Testis (tissue), 5 donors: ENCODE measurements at places on chromosomes 2 and 18. TPM values are rescaled to one million over a fixed set of nuclear protein-coding genes. Genes with fewer than 3 reads are reported as not detected.

Gene B3GNT2
- polyA plus RNA-seq: 19.7 TPM

Gene PAIP2B
- polyA plus RNA-seq: 4.5 TPM

Gene FAM228A
- polyA plus RNA-seq: 72.4 TPM

Gene CCDC74B
- polyA plus RNA-seq: 140 TPM

Gene SLC16A14
- 2.0 TPM for polyA plus RNA-seq

Gene KCNG3
- polyA plus RNA-seq: 1.2 TPM

Gene MRPL44
- 37.4 TPM for polyA plus RNA-seq

Gene PLGLB1
- 1.1 TPM for polyA plus RNA-seq

Gene MC5R
- polyA plus RNA-seq: not detected

Gene MTA3
- 77.0 TPM for polyA plus RNA-seq

Gene AGFG1
- polyA plus RNA-seq: 192 TPM

Gene MOGAT1
- not detected for polyA plus RNA-seq

Gene DNER
- 2.9 TPM for polyA plus RNA-seq

Gene SATB2
- 5.1 TPM for polyA plus RNA-seq

Gene CPLX4
- polyA plus RNA-seq: 0.26 TPM

Gene POTEE
- 6.5 TPM for polyA plus RNA-seq

Gene NTSR2
- not detected for polyA plus RNA-seq

Gene ICA1L
- polyA plus RNA-seq: 18.9 TPM

Gene IL37
- not detected for polyA plus RNA-seq

Gene KCNJ3
- 0.30 TPM for polyA plus RNA-seq

Gene ATOH8
- 13.5 TPM for polyA plus RNA-seq

Gene OTX1
- 0.36 TPM for polyA plus RNA-seq

Gene SFTPB
- 0.36 TPM for polyA plus RNA-seq

Gene ST6GAL2
- 14.3 TPM for polyA plus RNA-seq

Gene FHOD3
- polyA plus RNA-seq: 6.5 TPM

Gene SPHKAP
- polyA plus RNA-seq: 0.22 TPM

Gene ZSWIM2
- polyA plus RNA-seq: 11.2 TPM

Gene CACNB4
- polyA plus RNA-seq: 7.8 TPM

Gene IL1RL1
- polyA plus RNA-seq: 0.78 TPM

Gene RIF1
- polyA plus RNA-seq: 10.6 TPM

Gene PELI1
- polyA plus RNA-seq: 22.4 TPM

Gene DSC2
- 2.7 TPM for polyA plus RNA-seq

Gene FASTKD2
- polyA plus RNA-seq: 15.5 TPM

Gene ZNF521
- 8.7 TPM for polyA plus RNA-seq

Gene CD8B2
- 0.16 TPM for polyA plus RNA-seq

Gene POTEC
- 10.8 TPM for polyA plus RNA-seq

Gene USP14
- 42.8 TPM for polyA plus RNA-seq

Gene QPCT
- 5.6 TPM for polyA plus RNA-seq

Gene ANKRD62
- 2.8 TPM for polyA plus RNA-seq
